ENCODE measurements at places on chromosomes 4 and X.

GRCh38 chrX:30748342-30748960, 95.2 kb downstream of the GK start:
- no peak for DNase-seq

GRCh38 chrX:71181558-71181909, 36.9 kb downstream of the NLGN3 start:
- no peak for DNase-seq

DNA sequence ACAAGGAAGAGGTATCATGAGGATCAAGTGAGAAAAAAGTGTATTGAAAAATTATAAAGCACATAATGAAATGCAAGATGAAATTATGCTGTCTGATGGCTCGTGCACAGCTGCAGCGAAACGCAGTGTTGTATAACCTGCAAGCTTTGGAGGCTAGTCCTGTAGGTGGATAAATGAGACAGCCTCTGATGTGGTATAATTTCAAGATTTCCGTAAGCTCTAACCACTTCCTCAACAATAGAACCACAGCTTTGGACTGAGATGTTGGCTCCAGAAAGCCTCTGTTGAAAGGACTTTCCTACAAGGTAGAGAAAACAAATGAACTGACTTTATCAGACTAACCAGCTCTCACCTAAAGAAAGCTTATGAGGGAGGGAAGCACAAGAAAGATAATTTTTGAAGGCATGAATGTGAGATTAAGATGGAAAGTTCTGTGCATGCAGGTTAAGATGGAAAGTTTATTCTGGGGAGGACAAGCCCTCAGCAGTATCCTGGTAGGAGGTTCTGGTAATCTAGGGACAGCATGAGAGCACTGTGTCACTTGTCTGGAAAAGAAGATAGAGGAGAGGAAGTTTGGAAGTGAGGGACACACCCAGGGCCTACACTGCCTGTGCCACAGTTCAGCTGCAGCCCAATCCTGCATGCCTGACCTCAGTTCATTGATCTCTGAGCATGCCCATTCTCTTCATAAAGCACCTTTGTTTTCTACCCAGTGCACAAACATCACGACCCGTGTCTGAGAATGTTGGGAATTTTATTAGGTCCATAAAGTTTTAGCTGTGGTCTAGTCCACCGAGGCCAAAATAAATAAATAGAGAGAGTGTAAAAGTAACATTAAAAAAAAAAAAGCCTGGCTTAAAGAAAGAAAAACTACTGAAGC, 161.5 kb upstream of the SFRP2 start:
- DNase-seq = no peak

GRCh38 chr4:17557880-17558279, 19.1 kb upstream of the LAP3 start:
- DNase-seq = no peak

DNA sequence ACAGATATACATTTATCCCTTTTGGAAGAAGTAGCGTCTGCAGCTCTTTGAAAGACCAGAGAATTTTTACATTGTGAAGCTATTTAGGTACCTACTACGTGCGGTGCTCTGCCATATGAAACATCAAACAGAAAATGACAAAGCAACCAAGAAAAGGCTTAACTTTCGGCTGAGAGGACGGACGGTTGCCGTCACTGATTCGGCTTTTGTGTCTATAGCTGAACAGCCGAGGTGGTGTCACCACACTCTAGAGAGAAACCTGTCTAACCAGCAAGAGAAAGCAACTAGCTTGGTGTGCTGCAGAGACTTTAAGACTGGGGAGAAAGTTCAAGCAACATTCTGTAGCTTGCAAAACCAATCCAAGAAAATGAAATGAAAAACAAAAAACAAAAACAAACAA, 145.5 kb downstream of the SHOX start:
- DNase-seq = no peak

DNA sequence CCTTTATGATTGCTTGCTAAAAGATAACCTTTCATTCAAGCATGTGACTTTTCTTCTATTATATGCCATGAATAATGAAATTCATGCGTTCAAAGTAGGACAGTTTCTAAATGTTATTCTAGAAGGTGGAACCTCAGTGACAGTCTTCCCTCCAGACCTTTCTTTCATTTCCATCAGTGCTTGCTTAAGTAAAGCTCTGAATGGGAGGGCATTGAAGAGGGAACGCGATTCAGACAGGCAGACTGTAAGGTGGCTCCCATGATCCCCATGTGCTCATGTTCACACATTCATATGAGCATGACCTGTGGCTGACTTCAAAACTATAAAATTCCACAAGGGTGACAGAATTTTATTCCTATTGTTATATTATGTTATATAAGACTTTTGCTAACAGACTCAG, 1367.3 kb upstream of the IGFBP7 start:
- no peak for DNase-seq

DNA sequence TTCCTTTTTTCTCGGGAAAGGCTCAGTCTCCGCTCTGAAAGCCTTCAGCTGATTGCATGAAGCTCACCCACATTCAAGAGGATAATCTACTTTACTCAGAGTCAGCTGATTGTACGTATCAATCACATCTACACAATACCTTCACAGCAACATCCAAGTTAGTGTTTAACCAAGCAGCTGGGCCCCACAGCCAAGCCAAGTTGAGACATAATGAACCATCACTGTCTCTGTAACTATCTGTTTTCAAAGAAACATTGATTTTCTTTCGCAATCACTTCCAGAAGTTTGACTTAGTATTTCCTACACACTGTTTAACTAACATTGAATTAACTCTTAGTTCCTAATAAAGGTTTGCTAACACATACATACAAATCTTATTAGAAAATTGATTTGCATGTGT, 40.3 kb downstream of the RWDD4 start:
- DNase-seq = no peak

DNA sequence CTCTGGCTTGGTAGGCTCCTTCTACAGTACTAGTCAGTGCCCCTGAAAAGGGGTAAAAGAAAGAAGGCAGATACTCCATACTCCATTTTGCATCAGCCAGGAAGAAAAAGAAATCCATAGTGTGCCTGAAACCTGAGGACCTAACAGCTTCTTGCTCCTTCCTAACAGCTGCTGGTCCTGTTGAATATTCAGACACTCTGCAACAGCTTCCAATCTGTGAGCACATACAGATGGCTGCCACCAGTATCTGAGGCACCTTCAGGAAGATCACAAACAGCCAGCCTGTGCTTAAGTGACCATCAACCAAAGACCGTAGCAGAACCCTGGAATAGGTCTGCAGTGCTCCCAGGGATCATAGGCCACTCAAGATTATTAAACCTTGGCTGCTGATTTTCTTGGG, 4.3 kb downstream of the GIMD1 start:
- no peak for DNase-seq

DNA sequence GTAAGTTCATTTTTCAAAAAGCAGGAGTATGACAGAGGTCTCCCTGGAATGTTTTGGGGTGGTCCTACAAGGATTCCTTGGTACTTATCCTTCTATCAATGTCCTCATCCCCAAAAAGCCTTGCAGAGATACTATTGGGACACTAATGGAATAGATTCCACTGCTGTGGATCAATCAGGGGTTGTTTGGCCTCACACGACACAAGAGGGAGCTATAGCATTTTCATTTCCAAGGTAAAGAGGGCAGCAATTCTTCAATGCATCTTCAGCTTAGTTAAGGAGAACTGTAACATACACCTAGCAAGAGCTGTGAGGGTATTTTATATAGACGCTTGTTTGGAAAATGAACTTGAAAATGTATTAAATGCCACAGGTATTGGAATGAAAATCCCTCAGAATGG, 50.9 kb downstream of the USP26 start:
- DNase-seq = no peak

DNA sequence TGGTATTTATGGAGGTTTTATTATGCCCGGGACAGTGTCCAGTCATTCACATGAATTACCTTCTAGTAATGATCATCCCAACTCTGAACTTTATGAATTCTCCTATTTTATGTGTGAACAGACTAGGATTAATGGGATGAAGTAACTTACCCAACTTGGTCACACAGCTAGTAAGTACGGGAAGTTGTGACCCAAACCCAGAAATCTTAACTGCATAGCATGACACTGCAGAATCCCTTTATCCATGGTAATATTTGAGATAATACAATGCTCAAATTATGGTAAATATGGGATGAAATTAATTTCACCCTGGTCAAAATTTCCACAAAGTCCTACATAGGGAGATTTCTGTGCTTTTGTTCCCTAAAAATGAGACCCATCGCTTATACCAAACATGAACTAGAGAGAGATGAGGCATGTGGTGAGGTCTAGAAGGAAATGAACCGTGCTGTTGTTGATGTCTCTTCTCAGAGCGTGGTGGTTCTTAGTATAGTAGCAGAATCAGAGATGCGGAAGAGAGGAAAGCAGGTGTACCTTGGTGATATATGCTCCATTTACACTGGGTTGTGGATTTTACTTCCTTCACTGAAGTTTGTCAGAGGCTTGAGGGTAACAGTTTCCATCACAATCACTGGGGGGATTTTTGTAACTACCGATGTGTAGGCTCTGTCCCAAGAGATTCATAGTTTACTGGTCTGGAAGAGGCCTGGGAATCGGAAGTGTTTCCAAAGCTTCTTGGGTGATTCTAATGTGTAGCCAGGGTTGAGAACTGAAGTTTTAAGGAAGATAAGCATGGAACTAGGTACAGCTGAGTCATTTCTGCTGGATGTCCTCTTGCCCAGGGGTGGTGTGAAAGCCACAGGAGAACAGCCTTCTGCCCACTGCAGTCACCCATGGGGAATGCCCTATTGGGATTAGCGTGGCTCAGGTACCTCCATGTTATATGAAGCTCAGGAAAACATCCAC, 30.2 kb upstream of the FAM9C start:
- no peak for DNase-seq

GRCh38 chr4:7771541-7772507, 167.8 kb downstream of the AFAP1 start:
- no peak for DNase-seq

- no peak for DNase-seq
These were observed 22.4 kb upstream of the TXK start for GRCh38 chr4:48156423-48156822.

DNA sequence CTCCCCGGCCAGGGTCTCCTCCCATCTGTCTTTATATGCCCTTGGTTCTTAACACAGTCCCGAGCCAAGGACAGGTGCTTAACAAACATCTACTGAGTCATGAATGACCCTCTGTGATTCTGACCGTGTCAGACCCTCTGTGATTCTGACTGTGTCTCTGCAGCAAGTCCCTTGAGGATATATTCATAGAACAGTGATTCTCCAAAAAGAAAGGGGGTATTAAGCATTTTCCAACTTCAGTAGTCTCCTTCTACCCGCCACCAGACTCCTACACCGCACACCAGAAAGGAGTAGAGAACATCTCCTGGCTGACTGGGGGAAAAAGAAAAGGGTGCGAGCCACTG, 13.6 kb downstream of the ACSL1 start:
- DNase-seq = no peak

DNA sequence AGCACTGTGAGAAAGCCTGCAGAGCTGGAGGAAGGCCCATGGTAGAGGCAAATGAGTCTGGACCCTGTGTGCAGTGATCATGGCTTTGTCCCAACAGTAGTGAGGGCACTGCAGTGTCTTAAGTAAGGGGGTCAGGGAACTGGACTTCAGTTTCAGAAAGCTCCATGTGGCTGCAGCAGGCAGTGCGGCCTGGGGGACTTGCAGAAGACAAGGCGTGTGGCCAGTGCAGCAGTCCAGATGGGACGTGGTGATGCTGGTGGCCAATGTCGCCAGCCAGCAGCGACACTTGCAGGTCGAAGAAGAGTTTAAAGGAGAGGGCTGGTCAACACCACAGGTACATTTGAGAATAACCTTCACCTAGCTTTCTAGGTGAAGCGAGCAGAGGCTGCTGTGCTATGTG, 113.4 kb downstream of the ZNF827 start:
- no peak for DNase-seq

DNA sequence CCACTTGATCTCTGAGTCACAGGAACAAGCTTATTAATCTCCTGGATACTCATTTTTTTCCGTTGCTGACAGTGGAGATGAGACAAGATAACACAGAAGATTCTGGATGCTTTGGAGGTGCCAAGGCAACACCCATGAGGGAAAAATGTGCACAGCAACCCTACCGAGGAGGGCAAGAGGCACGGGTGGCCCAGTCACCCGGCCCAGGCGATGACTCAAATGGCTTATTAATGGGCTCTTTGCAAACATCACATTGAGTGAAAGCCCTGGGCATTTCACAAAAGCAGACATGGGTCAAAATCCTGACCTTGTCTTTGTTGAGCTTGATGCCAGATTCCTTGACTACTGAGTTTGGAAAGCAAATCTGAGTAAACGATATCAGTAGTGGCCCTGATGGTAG, 315.1 kb downstream of the STK32B start:
- no peak for DNase-seq

- no peak for DNase-seq
These were observed 224.8 kb upstream of the EDA2R start for GRCh38 chrX:66863721-66864120.

DNA sequence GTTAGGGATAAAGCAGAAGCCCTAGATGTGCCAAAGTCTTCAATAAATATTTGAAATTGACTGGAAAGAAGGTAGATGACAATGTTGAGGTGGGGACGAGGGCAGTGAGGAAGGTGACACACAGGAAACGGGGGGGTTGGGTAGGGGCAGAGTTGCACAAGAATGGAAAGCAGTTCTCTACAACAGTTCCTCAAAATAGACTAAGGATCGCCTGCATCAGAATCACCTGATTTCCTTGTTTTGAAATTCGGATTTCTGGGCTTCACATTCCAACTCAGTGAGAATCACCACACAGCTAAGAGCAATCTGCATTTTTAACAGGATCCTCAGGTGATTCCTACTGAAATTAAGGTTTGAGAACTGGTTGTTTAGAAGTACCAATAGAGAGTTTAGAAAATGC, 70.6 kb downstream of the ARFIP1 start:
- no peak for DNase-seq

DNA sequence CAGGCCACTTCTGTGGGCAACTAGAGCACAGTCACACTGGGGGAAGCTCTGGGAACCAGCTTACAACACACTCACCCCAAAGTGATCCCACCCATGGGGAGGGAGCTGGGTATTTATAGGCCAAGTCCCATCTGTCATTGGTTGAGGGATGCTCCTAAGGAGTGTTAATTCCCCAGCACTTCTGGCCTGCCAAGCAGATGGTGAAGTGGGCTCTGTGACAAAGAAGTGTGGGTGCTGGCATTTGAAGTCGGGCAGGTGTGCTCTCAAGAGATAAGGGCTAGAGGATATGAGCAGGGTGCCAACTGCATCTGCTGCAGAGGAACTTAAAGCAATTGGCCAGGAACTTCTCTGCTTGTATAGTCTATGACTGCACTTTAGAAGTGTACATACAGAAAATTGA, 30.9 kb downstream of the PTCHD1 start:
- no peak for DNase-seq

DNA sequence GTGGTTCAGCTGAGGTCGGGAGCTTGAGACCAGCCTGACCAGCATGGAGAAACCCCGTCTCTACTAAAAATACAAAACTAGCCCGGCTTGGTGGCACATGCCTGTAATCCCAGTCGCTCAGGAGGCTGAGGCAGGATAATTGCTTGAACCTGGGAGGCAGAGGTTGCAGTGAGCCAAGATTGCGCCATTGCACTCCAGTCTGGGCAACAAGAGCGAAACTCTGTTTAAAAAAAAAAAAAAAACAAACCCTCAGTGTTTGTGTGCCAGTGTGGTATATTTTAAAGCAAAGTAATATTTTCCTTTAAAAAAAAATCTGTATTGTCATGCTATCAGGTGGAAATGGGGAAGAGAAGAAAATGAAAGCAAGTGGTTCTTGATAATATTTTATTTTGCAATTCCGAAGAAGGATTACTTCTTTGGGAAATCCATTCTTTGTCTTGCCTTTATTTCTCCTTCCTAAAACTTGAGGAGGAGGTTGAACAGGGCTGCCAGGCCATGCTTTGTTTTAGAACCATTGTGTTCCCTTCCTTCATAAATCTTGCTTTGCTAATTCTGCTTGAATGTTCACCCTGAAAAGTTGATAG, 14.4 kb downstream of the ALG13 start:
- no peak for DNase-seq

- DNase-seq = no peak
These were observed 197.7 kb downstream of the SPATA18 start for GRCh38 chr4:52248820-52249219.
